ENCODE measurements at places on chromosomes 7 and 10. TPM values are rescaled to one million over a fixed set of nuclear protein-coding genes. Genes with fewer than 3 reads are reported as not detected.

The MYH16 gene
- 0.97 TPM for total RNA-seq

The HIF1AN gene
- total RNA-seq = 35.8 TPM

The PRSS37 gene
- not detected for total RNA-seq

The TCAF2 gene
- total RNA-seq = 0.52 TPM

The CPA5 gene
- not detected for total RNA-seq

The PDZD7 gene
- total RNA-seq = 1.3 TPM

The VWDE gene
- total RNA-seq = 21.3 TPM

The MKI67 gene
- 72.8 TPM for total RNA-seq

The SMO gene
- total RNA-seq = 2.1 TPM

The DNAH11 gene
- total RNA-seq = 1.9 TPM

The TRIM73 gene
- 1.7 TPM for total RNA-seq

The LLCFC1 gene
- not detected for total RNA-seq

The CALML3 gene
- not detected for total RNA-seq

The AGBL3 gene
- 5.4 TPM for total RNA-seq

The OR13A1 gene
- not detected for total RNA-seq

The ZC3HAV1L gene
- total RNA-seq = 15.0 TPM

The VSTM4 gene
- not detected for total RNA-seq

The PTPRE gene
- total RNA-seq = 7.6 TPM

The ABCB4 gene
- total RNA-seq = not detected

The CHAT gene
- not detected for total RNA-seq

The NXPH1 gene
- total RNA-seq = not detected

The RPP30 gene
- 36.6 TPM for total RNA-seq

The ZSCAN21 gene
- 5.5 TPM for total RNA-seq

The CLEC2L gene
- total RNA-seq = not detected

The MET gene
- 249 TPM for total RNA-seq

The NKX1-2 gene
- total RNA-seq = not detected

The FZD8 gene
- total RNA-seq = 3.7 TPM

The CPA4 gene
- total RNA-seq = not detected

The FAM131B gene
- 0.19 TPM for total RNA-seq

The ITPRIP gene
- 1.7 TPM for total RNA-seq

The SYT15B gene
- 0.24 TPM for total RNA-seq

The DNAJC9 gene
- total RNA-seq = 39.8 TPM

The ZNF727 gene
- not detected for total RNA-seq

The ITPRID1 gene
- 0.95 TPM for total RNA-seq

The KIN gene
- total RNA-seq = 15.0 TPM

The UCN3 gene
- total RNA-seq = not detected

The IQCE gene
- total RNA-seq = 96.4 TPM

The LIPM gene
- not detected for total RNA-seq

The BRAT1 gene
- total RNA-seq = 59.6 TPM

The IFIT2 gene
- total RNA-seq = 40.8 TPM

The WNT16 gene
- not detected for total RNA-seq
